ENCODE measurements at places on chromosomes 11 and 22.

DNA sequence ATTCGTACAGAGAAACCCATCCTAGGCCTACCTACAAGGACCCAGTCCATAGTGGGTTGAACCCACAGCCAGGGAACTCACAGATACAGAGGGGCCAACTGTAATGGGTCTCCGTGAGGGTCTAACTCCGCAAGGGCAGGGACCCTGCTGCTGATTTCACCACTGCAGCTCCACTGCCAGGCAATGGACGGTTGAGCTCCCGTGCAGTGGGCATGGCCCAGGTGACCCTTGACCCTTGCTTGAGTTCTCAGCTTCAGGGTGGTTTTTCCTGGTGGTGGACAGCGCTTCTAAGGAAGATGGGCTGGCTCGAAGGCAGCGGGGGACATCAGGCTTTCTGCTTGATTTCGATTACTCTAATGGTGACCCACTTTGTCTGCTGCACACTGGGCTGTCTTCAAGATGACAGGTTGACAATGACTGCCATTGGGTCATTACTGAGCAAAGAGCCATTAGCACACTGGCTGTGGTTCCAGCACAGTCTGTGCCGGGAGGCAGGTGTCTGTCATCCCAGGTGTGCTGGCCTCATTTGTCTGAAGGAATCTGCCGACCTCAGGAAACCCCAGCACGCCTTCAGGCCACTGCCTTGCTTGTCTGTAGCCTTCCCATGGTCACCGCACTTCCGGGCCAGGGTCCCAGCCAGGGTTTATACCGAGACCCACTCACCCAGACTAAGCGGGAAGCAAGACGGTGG lies 3.7 kb upstream of the GAL start:
- peaks cover 34% of the 10 kb centered on the region for H3K27me3 ChIP-seq
- no peaks in the 10 kb centered on the region for H3K36me3 ChIP-seq
- no peak overlapping the region for H3K27ac ChIP-seq

DNA sequence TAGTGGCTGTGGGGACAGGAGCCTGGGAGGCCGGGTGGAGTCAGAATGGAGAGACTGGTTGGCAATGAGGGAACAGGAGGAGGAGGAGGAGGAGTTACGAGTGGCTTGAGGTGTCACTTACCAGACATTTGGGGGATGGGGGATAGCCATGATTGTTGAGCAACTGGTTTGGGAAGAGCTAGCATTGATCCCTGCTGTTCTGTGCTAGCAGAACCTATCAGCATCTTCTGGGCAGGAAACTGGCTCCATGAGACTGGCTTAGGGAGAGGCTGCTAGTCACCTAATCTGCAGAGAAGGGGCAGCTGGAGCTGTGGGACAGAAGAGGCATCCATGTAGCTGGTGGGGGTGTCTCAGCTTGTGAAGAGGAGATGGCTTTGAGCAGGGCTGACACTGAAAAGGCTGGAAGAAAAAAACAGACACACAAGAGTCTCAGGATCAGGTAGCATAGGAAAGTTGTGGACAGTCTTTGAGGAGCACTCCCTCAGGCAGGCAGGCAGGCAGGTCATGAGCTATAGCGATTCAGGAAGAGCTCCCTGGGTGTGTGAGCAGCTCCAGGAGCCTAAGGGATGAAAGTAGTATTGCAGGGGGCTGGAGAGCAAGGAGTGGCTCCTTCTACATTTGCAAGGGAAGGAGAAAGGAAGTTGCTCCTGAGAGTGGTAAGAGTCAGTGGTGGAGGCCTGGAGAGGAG lies 22.3 kb downstream of the PIK3IP1 start:
- DNase-seq: no peak
- no peaks in the 10 kb centered on the region for H3K27me3 ChIP-seq
- no peak overlapping the region for H3K4me3 ChIP-seq
- peak overlapping the region; percentile 48 for H3K27ac ChIP-seq
- H3K36me3 ChIP-seq: peaks cover 40% of the 10 kb centered on the region

DNA sequence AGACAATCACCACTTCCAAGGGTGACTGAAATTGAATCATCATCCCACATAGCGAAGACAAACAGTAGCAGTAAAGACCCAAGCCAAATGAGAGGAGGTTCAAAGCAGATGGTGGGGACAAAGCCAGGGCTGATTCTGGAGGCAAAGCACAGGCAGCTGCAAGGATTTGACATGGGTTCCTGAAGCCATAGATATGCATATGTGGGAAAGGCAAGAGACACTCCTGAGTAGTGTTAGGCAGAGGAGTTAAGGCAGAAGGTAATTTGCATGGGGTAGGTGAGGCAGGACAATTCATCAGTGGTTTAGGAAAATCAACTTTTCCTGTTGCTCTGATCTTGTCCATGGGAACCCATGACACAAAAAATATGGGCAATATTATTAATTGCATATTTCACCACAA lies 462.8 kb downstream of the FAM181B start:
- H3K4me3 ChIP-seq: no peak overlapping the region
- H3K36me3 ChIP-seq: no peaks in the 10 kb centered on the region
- H3K27ac ChIP-seq: no peak overlapping the region
- DNase-seq: no peak
- H3K4me1 ChIP-seq: no peaks in the 10 kb centered on the region

- DNase-seq: no peak
- no peaks in the 10 kb centered on the region for H3K4me1 ChIP-seq
- H3K36me3 ChIP-seq: no peaks in the 10 kb centered on the region
- no peak overlapping the region for H3K27ac ChIP-seq
- H3K4me3 ChIP-seq: no peak overlapping the region
Observed at GRCh38 chr11:45402049-45402630, 116.0 kb upstream of the SYT13 start.

- H3K36me3 ChIP-seq: peaks cover 11% of the 10 kb centered on the region
- no peak overlapping the region for H3K27ac ChIP-seq
- H3K27me3 ChIP-seq: no peaks in the 10 kb centered on the region
Observed at GRCh38 chr22:20404881-20405280, 10.9 kb downstream of the ZNF74 start.
